Activated T-cell treated with anti-CD3 and anti-CD28 coated beads, Interleukin-2, amount 50 U/mL, for 24 hours (primary cell): ENCODE measurements at places on chromosomes 3 and 15.

GRCh38 chr3:16298891-16299290, 33.9 kb downstream of the OXNAD1 start:
- no peak for DNase-seq

DNA sequence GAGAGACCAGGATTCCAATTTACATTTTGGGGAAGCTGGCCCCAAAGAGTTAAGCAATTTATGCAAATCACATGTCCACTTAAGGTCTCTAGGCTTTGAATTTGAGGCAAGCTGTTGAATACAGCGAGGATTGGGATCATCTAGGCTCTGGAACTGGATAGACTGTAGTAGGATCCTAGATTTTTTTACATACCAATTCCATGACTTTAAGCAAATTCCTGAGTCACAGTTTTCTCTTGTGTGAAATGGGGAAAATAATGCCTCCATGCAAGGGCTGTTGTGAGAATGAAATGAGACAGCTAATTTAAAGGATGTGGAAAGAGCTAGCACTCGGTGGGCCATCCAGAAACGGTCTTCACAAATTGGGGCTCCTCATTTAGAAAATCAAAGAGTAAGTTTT, 103.4 kb downstream of the MINAR1 start:
- no peak for DNase-seq

- DNase-seq, result no peak
Measured at GRCh38 chr3:46501702-46502101, 3.9 kb downstream of the RTP3 start.

DNA sequence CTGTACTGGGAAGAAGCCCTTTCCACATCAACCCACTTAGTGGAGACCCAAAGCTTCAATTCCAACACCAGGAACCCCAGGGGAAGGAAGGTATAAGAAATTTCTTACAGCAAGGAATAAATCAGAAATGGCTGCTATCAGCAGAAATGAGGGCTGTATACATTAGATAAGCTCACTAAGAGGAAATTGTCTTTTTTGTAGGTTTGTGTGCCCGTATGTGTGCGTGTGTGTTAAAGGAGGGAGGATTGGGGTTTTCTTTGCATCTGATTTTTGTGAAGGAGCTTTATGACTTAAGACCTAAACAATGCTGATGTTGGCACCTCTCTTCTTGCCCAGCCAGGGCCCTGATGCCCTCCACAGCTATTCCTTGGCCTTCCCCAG, 18.6 kb downstream of the ARRDC4 start:
- no peak for DNase-seq

DNA sequence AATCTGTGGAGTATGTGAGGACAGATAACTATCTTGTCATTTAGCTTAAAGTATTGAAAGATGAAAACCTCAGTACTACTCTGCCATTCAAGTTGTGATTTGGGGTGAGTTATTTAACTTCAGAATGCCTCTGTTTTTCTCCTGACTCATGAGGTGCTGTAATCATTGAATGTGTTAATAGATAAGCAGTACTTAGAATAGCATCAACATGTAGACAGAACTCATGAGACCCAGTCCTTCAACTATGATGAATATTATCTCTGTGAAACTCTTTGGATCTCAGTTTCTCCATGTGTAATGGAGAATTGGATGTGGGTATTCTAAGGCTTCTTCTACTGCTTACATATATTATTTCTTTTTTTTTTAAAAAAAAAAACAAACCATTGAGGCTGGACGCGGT, 431.4 kb downstream of the GRM7 start:
- no peak for DNase-seq

- DNase-seq, result no peak
Measured at GRCh38 chr3:135771760-135772159, 193.8 kb upstream of the PPP2R3A start.

DNA sequence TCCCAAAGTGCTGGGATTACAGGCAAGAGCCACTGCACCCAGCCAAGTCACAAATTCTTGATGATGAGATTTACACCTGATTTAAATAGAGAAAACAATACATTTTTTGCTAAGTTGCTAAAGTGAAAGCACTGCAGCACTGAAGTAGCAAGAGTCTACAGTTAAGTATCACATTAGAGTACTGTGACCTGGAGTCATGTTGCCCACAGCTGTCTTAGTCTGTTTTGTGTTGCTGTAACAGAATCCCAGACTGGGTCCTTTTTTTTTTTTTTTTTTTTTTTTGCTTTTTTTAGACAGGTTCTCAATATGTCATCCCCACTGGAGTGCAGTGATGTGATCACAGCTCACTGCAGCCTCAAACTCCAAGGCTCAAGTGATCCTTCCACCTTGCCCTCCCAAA, 23.2 kb upstream of the GNB4 start:
- no peak for DNase-seq

- DNase-seq, result no peak
Measured at GRCh38 chr3:172033396-172033795, 6.0 kb upstream of the FNDC3B start.

DNA sequence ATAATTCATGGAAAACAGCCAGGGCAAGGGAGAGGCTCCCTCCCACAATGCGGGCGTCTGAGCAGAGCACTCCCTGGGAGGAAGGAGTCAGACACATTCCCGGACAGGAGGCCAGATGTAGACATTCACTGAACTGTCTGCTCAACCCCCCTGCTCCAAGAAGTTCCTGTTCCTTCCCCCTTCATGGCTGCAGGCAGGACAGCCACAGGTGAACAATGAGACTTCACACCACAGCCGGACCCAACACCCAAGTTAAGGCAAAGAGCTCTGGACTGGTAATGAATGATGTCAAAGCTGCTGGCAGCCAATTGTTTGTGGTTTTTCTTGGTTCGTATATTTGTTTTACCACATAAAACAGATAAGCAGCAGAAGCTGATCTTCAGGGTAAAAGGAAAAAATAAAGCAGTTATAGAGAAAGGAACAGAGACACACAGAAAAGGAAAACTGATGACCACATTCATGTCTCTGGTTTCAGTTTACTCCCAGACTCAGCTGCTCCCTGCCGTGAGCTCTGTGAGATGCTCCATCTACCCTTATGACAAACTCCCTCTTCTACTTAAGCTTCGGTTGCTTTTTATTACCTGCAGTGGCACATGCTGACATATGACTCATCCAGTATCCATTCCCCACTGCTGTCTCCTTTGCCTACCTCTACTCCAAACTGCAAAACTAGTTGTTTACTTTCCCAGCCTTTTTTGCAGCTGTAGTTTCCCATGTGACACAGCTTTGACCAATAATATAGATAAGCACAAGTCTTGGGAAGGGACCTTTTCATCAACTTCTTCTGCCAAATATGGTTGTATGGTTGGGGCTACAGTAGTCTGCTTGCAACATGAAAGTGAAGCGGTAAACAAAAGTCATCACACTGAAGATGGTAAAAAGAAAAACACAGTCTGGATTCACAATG, 33.1 kb downstream of the DZIP1L start:
- DNase-seq, result no peak

DNA sequence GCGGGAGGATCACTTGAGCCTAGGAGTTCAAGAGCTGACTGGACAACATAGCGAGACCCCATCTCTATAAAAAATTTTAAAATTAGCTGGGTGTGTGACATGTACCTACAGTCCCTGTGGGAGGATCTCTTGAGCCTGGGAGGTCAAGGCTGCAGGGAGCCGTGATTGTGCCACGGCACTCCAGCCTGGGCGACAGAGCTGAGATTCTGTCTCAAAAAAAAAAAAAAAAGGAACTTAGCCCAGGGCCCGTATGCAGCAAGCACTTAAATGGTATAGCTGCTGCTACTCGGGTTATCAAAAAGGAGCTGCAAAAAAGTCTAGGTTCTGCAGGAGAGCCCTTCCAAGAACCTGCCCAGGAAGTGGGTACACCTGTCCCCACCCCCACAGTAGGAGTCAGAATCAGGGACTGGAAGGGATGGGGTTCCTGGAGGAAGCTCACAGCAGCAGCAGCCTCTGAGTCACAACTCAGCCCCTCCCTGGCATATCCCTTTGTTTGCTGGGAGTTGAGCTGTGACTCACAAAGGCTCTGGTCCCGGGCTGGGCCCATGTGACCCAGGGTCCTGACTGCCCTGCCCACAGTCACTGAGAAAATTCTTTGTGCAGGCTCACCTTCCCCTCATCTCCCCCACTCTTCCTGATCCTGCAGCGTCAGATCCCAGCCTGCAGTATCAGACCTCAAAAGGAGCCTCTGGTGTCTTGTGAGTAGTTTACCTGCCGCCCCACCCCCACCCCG, at the start of gene SPATA12:
Gene SPATA12, plus strand, starts transcription at position 576 of the 733 bp plus-strand sequence. CDS start 13,031 bp downstream, outside the sequence.
- DNase-seq, result no peak

DNA sequence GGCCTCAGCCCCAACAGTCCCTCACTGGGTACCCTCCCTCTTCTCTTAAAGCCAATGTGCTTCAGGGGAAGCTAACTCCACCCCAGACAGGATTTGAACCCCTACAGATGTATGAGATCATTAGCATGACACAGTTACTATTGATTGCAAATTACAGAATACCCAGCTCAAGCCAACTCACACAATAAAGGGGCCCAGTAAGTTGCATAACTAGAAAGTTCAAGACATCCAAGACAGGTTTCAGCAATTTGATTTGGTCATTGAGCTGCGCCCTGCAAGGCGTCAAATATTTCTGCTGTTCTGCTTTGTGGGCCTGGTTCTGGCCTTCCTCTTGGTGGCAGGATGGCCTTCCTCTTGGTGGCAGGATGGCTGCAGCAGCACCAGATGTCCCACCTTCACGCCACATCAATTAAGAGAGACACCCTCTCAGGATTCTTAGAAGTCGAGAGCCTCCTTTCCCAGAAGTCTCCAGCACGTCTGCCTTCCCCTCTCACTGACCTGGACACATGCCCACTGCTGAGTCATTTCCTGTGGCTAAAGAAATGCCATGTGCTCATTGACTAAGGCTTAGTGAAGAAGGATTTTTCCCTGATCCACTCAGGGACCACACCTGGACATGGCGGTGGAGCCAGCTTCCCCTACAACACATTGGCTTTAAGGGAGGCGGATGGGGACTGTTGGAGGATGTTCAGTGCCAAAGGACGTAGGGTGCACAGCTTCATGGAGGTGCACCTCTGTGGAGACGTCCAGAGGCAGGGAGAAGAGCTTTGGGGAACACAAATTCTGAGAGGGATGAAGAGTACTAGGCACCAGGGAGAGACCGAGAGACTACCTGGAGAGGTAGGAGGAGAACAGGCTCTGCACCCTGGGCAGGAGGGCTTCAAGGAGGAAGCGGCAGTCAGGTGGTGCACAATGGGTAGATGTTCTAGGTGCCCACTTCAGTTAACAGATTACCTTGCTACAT, 49.1 kb downstream of the DNASE1L3 start:
- no peak for DNase-seq

DNA sequence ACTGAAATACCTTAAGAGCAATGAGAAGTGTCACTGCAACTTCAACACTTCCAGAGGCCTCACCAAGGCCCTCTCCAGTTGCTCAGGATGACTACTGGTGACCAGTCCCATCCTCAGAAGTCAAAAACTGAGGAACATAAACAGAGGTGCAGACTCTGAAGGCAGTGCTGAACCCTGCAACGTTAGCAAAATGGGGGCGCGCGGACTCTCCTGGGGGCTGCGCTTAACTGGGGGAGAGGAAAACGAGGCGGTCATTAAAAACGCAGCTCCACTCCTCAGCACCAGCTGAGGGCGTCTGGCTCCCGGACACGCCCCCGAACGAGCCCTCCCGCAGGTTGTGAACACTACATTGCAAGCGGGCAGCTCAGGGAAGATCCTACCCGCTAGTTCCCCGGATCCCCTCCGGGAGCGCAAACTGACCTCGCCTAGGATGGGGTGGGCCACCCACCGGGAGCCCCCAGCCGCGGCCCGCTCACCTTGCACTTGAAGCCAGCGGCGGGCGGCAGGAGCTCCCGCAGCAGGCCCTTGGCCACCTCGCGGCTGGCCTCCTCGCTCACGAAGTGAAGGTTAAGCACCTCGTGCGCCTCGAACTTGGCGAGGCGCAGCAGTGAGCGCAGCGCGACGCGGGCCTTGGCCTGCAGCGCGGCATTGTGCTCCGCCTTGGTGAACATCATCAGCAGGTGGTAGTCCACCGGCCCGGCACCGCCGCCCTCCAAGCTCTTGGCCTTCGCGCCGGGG, 711 bp downstream of the XXYLT1 start:
- DNase-seq, result no peak

DNA sequence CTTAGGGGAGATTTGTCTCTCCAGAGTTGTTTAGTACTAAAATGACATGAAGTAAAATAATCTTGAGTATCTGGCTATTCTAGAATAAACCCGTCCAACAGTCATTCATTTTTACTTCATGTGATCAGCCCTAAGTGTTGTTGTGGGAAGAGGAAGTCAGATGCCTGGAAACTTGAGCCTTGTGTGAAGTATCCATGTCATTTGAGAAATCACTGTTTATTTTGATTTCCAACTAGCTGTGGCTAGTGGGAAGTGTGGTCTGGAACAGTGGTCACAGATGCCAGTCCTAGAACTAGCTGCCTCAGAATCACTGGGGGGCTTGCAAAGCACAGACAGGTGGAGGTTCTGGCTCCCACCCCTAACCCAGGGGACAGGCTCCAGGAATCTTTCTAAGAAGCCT, 77.7 kb upstream of the LIMD1 start:
- no peak for DNase-seq

- no peak for DNase-seq
Measured at GRCh38 chr3:101038393-101038792, 45.2 kb upstream of the ABI3BP start.

DNA sequence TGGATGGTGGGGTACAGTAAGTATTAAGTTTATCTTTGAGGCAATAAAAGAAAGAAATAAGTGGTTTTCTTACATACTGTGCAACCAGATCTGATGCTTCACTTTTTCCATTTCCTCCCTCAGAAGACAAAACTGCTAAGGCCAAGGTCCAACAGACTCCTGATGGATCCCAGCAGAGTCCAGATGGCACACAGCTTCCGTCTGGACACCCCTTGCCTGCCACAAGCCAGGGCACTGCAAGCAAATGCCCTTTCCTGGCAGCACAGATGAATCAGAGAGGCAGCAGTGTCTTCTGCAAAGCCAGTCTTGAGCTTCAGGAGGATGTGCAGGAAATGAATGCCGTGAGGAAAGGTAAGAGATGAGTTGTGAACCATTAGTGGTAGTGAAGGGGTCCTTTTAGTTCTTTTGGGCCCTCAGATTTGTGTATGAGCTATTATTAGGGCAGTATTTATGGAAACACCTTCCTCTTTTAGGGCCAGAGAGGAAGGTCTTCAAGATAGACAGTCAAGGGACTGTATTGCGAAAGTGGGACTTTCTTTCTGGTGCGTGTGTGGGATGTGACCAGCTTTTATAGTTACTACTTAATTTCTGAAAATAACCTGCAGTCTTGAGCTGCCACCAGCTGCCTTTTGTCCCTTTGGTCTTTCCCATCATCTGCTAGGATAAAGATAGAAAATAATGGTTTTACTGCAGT, 4.6 kb downstream of the ALAS1 start:
- DNase-seq, result no peak

- no peak for DNase-seq
Measured at GRCh38 chr15:57114070-57114469, 195.6 kb downstream of the TCF12 start.

DNA sequence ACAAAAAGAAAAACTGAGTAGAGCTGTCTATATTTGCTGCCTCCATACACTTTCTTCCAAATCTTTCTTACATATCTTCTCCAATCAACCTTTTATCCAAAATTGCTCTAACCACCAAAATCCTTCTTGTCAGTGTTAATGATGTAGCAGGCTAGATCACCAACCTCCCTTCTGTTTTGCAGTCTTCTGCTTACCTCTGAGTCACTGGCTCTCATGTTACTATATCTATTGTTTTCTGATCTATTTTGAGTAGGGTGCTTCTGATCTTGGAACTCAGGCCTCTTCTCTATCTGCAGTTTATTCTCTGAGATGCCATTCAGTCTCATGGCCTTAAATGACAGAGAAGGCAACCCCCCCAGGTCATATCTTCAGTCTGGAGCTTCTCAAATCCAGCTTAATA, 26.3 kb upstream of the AADAC start:
- DNase-seq, result no peak
